Jurkat, Clone E6-1 (cell line): ENCODE measurements at places on chromosomes 13 and 19.

- no peak for DNase-seq
Measured at GRCh38 chr13:41211062-41211461, 16.7 kb upstream of the KBTBD7 start.

DNA sequence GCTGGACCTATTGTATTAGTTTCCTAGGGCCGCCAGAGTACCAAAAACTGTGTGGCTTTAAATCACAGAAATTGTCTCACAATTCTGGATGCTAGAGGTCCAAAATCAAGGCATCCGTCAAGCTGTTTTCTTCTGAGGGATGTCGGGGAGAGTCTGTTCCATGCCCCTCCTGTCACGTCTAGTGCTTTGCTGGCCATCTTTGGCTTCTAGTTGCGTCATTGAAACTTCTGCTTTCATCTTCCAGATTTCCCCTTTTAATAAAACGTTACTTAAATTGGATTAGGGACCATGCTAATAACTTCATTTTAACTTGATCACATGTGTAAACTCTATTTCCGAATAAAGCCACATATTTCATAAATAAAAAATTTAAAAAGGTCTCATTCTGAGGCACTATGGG, 47.5 kb downstream of the TRPM4 start:
- DNase-seq: no peak

- DNase-seq: no peak
Measured at GRCh38 chr19:49116544-49116943, 2.4 kb downstream of the LIN7B start.

- DNase-seq: no peak
Measured at GRCh38 chr19:583198-583967, 6.3 kb upstream of the HCN2 start.

GRCh38 chr19:45693106-45693788, 781 bp downstream of the QPCTL start:
- DNase-seq: no peak

- DNase-seq: no peak
Measured at GRCh38 chr19:29664753-29665214, 477 bp upstream of the PLEKHF1 start.

- DNase-seq: no peak
Measured at GRCh38 chr19:55766466-55766865, 2.5 kb upstream of the RFPL4AL1 start.

GRCh38 chr13:102935896-102936321, 90.1 kb downstream of the ERCC5 start:
- DNase-seq: no peak

GRCh38 chr13:78679329-78679728, 20.4 kb upstream of the OBI1 start:
- DNase-seq: no peak

DNA sequence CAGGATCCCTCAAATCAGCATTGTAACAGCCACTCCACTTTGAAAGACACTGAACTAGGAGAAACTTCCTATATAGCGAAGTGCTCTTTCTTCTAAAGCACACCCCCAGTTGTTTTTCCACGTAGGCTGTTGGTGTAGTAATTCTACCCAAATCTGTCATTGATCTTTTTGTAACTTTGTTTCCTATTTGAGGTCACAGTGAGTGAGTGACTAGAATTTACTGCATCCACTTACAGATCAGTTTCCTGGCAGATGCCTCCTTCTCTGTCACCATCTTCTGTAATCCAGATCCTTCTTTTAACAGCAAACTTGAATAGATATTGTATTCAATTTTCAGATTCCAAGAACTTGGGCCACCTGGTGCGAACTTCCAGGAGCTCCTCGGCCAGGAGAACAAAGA, 15.3 kb downstream of the ZAR1L start:
- DNase-seq: no peak
